Activated CD4-positive, alpha-beta T cell treated with anti-CD3 and anti-CD28 coated beads, Interleukin-2, amount 50 U/mL, for 16 hours (primary cell): ENCODE measurements at places on chromosomes 3 and 15.

DNA sequence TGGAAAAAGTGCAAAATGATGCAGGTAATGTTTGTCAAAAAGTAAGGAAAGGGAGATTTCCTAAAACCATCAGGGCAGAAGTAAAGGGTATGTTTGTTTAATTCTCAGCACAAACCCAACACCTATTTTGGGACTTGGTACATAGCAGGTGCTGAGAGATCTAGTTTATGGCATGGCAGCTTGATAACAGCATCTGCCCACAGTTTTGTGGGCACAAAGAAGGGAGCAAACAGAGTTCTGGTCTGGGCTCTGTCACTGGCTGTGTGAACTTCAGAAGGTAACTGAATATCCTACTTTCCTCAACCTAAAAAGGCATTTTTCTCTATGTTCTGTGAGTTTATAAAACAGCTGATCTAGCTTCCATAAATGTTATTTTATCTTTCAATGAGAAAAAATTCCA, 141.6 kb downstream of the PLCH1 start:
- no peak for DNase-seq

GRCh38 chr3:70531063-70531657, 218.7 kb upstream of the MDFIC2 start:
- no peak for DNase-seq

- no peak for DNase-seq
Observed at GRCh38 chr15:42110367-42110766, 16.0 kb upstream of the PLA2G4D start.

GRCh38 chr3:131705558-131706051, 202.8 kb upstream of the MRPL3 start:
- no peak for DNase-seq

DNA sequence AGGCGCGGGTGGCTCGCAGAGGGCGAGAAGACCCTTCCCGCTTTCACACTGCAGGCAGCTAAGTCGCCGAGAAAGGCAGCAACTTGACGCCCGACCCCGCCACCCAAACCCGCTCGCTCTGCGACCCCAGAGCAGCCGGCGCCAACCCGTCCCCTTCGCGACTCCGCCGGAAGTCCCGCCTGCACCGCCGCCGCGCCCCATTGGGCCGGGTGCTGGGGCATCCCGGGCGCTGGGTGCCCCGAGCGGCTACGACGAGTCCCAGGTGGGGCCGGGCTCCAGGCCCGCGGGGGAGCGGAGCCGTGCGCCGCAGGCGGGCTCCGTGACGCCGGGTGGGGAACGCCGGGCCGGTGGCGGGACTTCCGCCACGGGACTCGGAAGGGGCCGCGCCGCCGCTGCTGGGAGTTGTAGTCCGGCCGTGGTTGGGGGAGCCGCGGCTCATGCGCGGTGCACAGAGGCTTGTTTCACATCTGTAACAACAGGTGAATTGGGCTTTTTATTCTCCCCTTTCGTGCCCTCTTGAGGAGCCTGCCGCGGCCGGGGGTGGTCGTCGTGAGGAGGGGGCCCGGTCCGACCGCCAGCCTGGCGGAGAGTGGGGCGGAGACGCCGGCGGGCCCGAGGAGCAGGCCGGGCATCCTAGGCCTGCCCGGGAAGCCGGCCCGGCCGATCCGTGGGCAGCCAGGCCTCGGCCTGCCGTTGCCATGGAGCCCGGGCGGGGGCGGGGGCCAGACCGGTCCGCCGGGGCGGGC, at the start of gene DHX30:
TSS of gene DHX30 (plus strand) at position 405 of the 746 bp plus-strand sequence. CDS start 7,546 bp downstream, outside the sequence.
- DNase-seq, result peak; percentile 88

DNA sequence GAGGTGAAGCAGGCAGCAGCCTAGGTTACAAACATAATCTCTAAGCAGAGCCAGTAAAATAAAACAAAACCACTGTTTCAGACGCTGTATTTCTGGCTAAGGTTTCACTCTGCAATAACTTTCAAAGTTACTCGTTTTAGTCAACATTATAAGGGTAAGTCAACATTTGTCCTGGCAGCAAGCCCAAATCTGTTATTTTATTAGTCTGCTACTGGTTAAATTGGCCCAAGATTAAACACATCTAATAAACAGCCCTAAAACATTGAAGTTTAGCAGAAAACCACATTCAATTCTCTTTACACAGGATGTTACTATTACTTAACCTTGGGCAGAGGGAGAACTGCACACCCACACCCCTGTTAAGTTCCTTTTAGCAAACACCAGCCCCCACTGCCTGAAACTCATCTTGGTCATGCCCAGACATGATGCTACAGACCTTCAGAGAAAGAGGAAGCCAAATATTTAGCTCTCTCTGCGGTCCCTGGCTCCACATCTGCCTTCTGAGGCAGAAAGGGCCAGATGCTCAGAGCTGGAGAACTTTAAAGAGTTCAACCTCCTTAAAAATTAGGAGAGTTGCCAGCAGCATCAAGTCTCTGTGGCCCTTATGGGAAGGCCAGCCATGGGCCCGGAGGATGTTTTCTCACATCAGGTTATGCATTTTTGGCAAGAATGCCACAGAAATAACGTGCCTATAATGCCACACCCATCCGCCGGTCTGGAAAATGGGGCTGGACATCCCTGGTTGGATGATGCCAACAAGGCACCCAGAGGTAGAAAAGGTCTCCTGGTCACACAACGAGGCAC, 17.9 kb downstream of the ARHGEF3 start:
- peak; percentile 84 for DNase-seq

- no peak for DNase-seq
Observed at GRCh38 chr3:11568503-11569155, 75.1 kb downstream of the VGLL4 start.

- no peak for DNase-seq
Observed at GRCh38 chr3:155745795-155746550, 1.1 kb upstream of the PLCH1 start.

DNA sequence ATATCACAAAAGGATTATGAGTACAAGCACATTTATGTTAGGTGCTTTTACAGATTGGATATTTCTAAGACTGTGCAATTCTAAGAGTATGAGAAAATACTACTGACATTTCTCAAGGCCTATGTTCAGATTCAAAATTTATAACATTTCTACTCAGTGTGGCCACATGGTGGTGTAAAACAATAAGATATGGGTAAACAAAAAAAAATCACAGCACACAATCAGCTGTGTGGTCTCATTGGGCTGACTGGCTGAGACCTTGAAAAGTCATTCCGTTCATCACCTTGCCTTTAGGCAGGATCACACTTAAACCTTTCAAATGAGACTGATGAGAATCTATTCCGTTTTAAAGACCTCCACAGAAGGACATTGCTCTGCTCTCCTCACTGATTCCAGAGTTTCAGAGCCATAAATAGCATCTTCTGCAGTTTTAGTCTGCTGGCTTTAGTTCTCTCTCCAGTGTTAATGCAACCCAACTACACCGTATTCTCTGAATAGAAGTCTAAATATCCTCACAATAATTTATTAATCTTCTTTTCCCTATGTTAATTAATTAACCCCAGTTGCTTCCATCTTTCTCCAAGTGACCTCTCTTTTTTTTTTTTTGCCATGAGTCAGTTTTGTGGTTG, 158.2 kb downstream of the SPATA16 start:
- no peak for DNase-seq

- no peak for DNase-seq
Observed at GRCh38 chr3:78941587-78941986, 826.2 kb downstream of the ROBO1 start.

- DNase-seq, result no peak
Observed at GRCh38 chr3:156491192-156491591, 63.7 kb downstream of the SSR3 start.
